Activated naive CD4-positive, alpha-beta T cell treated with anti-CD3 and anti-CD28 coated beads, Interleukin-2, amount 10 ng/mL, durations not matched to agents 5 hours and 36 hours (primary cell): ENCODE measurements at places on chromosomes 1 and 21. TPM values are rescaled to one million over a fixed set of nuclear protein-coding genes. Genes with fewer than 3 reads are reported as not detected.

The UBASH3A gene
- total RNA-seq = 71.5 TPM

The ZNF684 gene
- 3.9 TPM for total RNA-seq

The APCS gene
- not detected for total RNA-seq

The SSR2 gene
- total RNA-seq = 312 TPM

The CFHR2 gene
- total RNA-seq = not detected

The CR1L gene
- not detected for total RNA-seq

The HSPA13 gene
- total RNA-seq = 32.6 TPM

The SELENBP1 gene
- total RNA-seq = not detected

The APOBEC4 gene
- total RNA-seq = not detected

The RIMS3 gene
- 3.9 TPM for total RNA-seq

The OVAAL gene
- total RNA-seq = not detected
